ENCODE measurements at places on chromosomes 5 and 9. TPM values are rescaled to one million over a fixed set of nuclear protein-coding genes. Genes with fewer than 3 reads are reported as not detected.

DNA sequence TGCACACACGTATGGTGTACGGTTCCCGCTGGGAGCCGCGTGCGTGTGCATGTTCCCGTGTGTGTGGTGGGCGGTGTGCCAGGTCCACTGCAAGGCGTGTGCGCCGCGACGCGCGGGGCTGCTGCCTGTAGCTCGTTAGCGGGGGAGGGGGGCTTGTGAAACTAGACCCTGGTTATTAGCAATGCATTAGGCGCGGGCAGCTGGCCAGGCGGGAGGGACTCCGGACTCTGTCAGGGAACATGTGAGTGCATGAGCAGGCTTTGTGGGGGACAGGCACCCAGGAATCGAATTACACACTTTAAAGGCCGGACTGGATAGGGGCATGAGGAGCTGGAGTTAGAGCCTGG, 32.2 kb upstream of the ENHO start:
- H3K4me1 ChIP-seq, result no peaks in the 10 kb centered on the region
- H3K27me3 ChIP-seq, result peaks cover 3% of the 10 kb centered on the region
- no peak overlapping the region for H3K4me3 ChIP-seq
- H3K27ac ChIP-seq, result no peak overlapping the region

GRCh38 chr9:95363051-95363841, 45.7 kb upstream of the FANCC start:
- no peak overlapping the region for H3K27ac ChIP-seq
- no peak overlapping the region for H3K4me3 ChIP-seq
- peaks cover 32% of the 10 kb centered on the region for H3K27me3 ChIP-seq
- no peaks in the 10 kb centered on the region for H3K4me1 ChIP-seq
- no peak for DNase-seq

GRCh38 chr5:17157916-17158529, 59.4 kb upstream of the BASP1 start:
- H3K27ac ChIP-seq, result no peak overlapping the region
- H3K27me3 ChIP-seq, result no peaks in the 10 kb centered on the region
- H3K36me3 ChIP-seq, result no peaks in the 10 kb centered on the region
- no peak for DNase-seq
- no peak overlapping the region for H3K4me3 ChIP-seq

Gene PCDHGA9
- not detected for total RNA-seq

- peaks cover 34% of the 10 kb centered on the region for H3K36me3 ChIP-seq
- H3K27me3 ChIP-seq, result no peaks in the 10 kb centered on the region
- no peak overlapping the region for H3K27ac ChIP-seq
- DNase-seq, result no peak
These were observed 28.8 kb downstream of the MLLT3 start for GRCh38 chr9:20593537-20593936.

- DNase-seq, result no peak
- H3K4me3 ChIP-seq, result no peak overlapping the region
- H3K4me1 ChIP-seq, result peaks cover 27% of the 10 kb centered on the region
- H3K27ac ChIP-seq, result peak overlapping the region; percentile 63
These were observed 55.9 kb downstream of the DAP start for GRCh38 chr5:10704949-10705621.

DNA sequence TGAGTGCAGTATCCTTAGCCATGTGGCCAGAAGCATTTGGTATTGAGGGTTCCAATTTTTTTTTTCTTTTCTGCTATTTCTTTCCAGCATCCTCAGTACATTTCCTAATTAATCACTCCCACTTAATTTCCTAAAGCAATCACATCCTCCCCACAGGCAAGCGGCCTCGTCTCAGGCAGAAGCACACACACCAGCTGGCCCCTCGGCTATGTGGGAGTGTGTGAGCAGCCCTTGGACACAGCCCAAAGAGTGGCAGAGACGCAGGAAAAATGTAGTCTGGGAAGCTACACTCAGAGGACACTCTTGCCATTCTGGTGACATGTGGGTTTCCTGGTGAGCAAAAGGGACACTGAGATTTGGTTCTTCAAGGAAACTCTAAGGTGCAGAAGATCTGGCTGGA, 20.7 kb downstream of the SLIT3 start:
- H3K4me1 ChIP-seq, result no peaks in the 10 kb centered on the region
- no peak overlapping the region for H3K4me3 ChIP-seq
- no peaks in the 10 kb centered on the region for H3K36me3 ChIP-seq
- no peaks in the 10 kb centered on the region for H3K27me3 ChIP-seq
- DNase-seq, result no peak
- H3K27ac ChIP-seq, result no peak overlapping the region

Gene CKMT2
- not detected for total RNA-seq

DNA sequence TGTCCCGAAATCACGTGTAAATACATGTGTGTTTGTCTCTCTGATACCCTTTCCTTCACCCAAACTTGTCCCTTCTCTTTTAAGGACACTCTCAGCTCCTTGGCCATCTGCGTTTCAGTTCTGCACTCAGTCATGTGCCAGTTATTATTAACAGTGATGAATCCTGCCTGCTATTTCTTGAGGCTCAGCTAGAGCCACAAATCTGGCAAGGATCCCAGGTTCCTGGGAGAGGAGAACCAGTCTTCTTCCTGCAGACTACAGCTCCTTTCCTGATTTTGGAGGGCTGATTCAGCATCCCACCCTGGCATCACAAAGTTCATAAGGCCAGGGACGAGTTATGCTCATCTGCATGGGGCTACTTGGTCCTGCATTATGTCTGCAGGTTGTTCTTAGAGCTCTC, 5.6 kb downstream of the MAMDC2 start:
- no peak overlapping the region for H3K27ac ChIP-seq
- H3K4me1 ChIP-seq, result peaks cover 19% of the 10 kb centered on the region
- H3K27me3 ChIP-seq, result peaks cover 41% of the 10 kb centered on the region

Gene P4HA2
- 10.5 TPM for total RNA-seq

Gene GDA
- not detected for total RNA-seq

Gene PCDHGA11
- not detected for total RNA-seq

Gene SLC2A8
- 7.5 TPM for total RNA-seq

Gene KIF27
- 2.3 TPM for total RNA-seq

DNA sequence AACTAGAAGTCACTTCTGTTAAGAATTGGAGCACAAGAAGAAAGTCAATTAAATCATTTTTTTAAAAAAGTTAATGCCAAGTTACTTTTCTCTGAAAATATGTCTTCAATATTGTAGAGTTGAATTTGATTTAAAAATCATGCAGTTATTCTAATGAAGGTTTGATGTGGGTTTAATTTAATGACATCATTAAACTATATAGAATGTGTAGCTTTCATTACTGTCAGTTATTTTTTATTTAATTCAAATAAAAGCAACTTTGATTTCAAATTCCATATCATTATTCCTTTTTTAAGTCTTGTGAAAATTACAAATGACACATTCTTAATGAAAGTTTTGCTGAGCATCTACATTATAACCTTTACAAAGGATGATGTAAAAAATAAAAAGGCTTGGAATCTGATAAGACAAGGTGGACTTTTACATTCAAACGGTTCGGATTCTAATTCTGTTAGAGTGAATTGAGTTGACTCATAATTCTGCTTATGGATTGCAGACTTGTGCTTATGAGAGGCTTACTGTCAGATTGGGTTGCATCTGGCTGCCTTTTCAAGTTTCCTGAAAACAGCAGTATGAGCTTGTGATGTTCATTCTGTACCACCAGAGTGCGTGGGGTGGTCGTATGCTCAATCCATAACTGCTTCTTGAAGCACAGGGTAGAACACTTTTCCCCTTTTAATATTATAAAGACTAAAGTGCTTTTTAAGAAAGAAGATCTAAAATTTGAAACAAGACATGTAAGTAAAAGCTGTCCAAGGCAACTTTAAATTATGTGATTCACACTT, 253.0 kb upstream of the ARRDC3 start:
- no peaks in the 10 kb centered on the region for H3K4me1 ChIP-seq
- no peak overlapping the region for H3K27ac ChIP-seq
- H3K36me3 ChIP-seq, result no peaks in the 10 kb centered on the region
- no peak for DNase-seq

DNA sequence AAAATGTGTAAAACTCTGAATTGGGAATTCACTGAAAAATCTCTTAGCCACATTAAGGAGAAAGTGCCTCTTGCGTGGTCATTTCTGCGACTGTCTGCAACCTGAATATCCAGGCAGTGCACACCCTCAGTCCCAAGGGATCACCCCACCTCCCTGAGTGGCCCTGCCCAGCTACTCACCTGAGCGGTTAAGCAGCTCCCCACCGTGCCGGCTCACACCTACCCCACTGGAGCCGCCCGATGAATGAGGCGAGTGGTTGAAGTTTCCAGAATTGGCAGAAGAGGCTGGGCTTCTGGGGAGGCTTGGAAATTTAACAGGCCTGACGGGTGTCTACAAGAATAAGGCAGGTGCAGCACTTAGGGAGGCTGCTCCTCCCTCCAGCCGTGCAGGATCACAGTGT, 25.6 kb downstream of the ANKS6 start:
- H3K27me3 ChIP-seq, result no peaks in the 10 kb centered on the region
- no peaks in the 10 kb centered on the region for H3K4me1 ChIP-seq
- no peak overlapping the region for H3K27ac ChIP-seq

- H3K4me1 ChIP-seq, result peaks cover 9% of the 10 kb centered on the region
- no peaks in the 10 kb centered on the region for H3K36me3 ChIP-seq
- no peak overlapping the region for H3K27ac ChIP-seq
- H3K4me3 ChIP-seq, result no peak overlapping the region
- no peak for DNase-seq
These were observed 579 bp downstream of the BARHL1 start for GRCh38 chr9:132582786-132583583.

GRCh38 chr9:78630966-78631365, 334.0 kb downstream of the PSAT1 start:
- no peaks in the 10 kb centered on the region for H3K4me1 ChIP-seq
- no peak for DNase-seq
- H3K4me3 ChIP-seq, result no peak overlapping the region

- no peaks in the 10 kb centered on the region for H3K27me3 ChIP-seq
- H3K4me3 ChIP-seq, result no peak overlapping the region
- peaks cover 3% of the 10 kb centered on the region for H3K36me3 ChIP-seq
These were observed 93.9 kb upstream of the CTSV start for GRCh38 chr9:97132865-97133264.

DNA sequence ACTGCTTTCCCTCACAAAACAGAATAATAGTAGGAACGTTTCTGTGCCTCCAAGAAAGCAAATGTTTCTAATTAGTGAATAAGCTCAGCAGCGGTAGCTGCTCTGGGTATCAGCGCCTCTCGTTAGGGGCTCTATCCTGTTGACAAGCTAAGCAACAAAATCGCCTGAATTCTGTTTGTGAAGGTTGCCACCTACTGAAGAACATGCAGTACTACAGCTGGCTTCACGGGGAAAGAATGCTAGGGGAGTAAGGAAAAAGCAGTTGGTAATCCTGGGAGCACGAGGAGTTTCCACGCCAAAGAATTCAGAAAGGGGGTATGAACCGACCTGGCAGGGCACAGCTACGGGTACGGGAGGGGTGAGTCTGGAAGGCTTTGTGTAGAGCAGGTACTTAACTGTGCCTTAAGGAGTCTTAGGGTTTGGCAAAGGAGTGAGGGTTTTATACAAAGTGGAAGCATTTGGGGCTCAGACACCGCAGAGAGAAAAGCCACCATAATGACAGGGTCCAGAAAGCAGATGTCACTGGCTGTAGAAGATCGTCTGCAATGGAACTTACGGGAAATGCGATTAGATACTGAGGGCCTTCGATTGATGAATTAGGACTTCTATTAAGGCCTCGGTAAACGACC, 171.7 kb downstream of the TTC39B start:
- H3K27me3 ChIP-seq, result no peaks in the 10 kb centered on the region
- peak; percentile 39 for DNase-seq

DNA sequence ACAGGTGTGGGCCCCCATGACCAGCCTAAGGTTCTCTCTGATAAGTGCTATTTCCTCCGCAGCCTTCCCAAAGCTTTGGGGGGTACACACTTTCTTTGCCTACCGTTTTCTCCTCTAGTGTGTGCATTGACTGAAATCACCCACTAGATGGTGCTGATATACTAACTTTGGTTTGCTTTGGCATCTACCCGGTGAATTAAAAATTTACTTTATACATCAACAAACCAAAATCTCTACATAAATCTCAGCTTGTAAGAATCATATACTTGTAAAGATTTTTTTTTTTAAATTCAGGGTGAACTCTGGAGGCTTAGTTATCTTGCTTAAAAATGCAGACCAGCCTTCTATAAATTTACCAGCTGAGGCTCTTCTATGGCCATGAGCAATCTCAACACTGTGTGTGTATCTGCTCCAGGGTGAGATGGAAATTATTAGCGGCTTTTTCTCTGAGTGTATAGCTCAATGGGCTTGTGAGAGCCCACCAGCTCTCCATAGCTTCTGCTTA, 475.7 kb upstream of the TNC start:
- no peak overlapping the region for H3K4me3 ChIP-seq
- no peak overlapping the region for H3K27ac ChIP-seq
- DNase-seq, result no peak
- H3K27me3 ChIP-seq, result peaks cover 19% of the 10 kb centered on the region

GRCh38 chr5:154714266-154714986, 40.8 kb upstream of the LARP1 start:
- no peak overlapping the region for H3K4me3 ChIP-seq
- H3K27ac ChIP-seq, result no peak overlapping the region
- DNase-seq, result no peak
- peaks cover 5% of the 10 kb centered on the region for H3K4me1 ChIP-seq
- H3K36me3 ChIP-seq, result no peaks in the 10 kb centered on the region

Gene FAM153A
- 33.7 TPM for total RNA-seq
